ENCODE measurements at places on chromosomes 16 and 17.

DNA sequence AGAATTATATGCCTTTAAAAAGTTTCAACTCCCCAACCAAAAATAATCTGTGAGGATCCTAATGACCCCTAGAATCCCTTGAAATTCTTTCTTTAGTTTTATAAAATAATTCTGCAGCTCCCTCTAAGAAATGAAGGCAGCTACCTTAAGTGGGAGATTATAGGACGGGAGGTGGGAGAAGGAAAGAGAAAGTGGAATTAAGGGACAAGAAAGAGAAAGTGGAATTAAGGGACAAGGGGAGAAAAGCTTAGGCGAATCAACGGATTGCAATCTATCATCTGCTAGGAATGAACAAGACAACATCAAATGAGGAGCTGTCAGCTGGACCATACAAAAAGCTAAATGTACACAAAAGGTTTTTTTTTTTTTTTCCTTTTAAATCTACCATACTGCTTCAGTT is 262.0 kb downstream of the ZFHX3 start:
- DNase-seq: no peak

DNA sequence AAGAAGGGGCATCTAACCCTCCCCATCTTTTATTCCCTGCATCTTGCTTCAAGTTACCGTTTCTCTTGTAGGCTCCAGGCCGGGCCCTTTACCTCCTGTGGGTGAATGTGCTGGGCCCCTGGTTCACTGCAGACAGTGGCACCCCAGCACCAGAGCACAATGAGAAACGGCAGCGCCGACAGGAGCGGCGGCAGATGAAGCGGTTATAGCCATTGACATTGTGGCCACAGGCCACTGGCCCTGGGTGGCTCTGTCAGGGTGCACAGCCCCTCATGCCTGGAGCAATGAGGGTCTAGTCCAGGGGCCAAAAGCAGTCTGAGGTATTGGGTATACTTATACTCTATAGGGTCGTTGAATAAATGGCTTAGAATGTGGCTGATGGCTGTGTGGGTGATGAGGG is 2.0 kb downstream of the TMEM208 start:
- no peak for DNase-seq

- DNase-seq: no peak
Measured at GRCh38 chr17:75428543-75429469, 23.3 kb upstream of the GRB2 start.

GRCh38 chr17:49764559-49765180 is 739 bp upstream of the FAM117A start:
- no peak for DNase-seq

DNA sequence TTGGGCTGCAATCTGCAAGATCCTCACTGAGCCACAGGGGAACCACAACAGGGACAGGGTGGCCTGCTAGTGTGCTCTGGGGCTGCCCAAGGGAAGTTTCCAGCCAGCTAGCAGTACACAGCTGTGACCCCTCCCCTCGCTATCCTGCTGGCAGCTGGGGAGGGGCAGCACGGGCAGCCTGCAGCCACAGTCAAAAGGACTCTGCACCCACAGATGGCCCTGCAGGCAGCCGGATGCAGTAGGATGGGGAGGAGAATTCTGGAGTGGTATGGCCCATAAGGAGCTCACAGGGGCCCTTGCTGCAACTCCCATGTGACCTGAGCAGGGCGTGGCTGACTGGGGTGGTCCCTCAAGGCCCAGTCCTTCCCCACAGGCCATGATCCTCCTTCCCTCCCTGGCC is 74.3 kb downstream of the PLD6 start:
- DNase-seq: no peak

GRCh38 chr16:7440886-7441400 is 108.3 kb downstream of the RBFOX1 start:
- DNase-seq: no peak

- no peak for DNase-seq
Measured at GRCh38 chr16:27691721-27692120, 141.8 kb downstream of the KATNIP start.

DNA sequence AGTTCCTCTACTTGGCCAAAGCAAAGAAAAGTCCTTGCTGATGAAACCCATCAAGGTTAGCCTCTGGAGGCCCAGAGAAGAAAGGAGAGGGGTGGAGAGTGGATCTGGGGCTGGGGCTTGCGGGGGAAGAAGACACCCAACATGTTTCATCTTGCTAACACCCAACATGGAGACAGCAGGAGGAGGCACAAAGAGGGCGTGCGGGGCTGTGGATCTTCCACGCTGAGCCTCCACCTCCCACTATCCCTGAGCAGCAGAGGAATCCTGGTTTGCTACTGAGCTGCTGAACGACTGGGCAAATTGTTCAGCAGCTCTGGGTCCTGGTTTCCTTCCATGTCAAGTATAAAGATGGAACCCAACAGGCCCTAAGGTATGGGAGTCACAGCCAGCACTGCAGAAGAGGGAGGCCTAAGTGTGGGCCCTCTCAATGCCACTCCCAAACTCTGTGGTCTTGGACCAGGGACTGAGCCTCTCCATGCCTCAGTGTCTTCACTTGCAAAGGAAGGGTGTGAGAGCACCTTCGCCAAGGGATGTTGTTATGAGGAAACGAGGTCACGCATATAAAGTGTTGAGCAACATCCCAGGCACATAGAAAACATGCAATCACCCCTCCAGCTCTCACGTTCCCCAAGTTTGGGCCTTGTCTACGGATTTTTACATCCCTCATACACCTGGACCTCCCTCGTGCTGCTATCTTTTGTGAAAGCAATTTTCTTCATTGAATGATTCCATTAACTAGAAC is 122.5 kb downstream of the XYLT1 start:
- DNase-seq: no peak

- DNase-seq: no peak
Measured at GRCh38 chr17:32100971-32101631, 41.2 kb upstream of the RHOT1 start.

- DNase-seq: no peak
Measured at GRCh38 chr16:83552930-83553329, 254.8 kb upstream of the HSBP1 start.

- no peak for DNase-seq
Measured at GRCh38 chr17:74239172-74239571, 25.8 kb downstream of the TTYH2 start.

- no peak for DNase-seq
Measured at GRCh38 chr17:77465358-77466041, 324.7 kb downstream of the SEC14L1 start.

GRCh38 chr16:2009791-2010510 is at the start of gene ZNF598:
ZNF598 (minus strand) TSS chr16:2009821.
- DNase-seq: peak; percentile 73

DNA sequence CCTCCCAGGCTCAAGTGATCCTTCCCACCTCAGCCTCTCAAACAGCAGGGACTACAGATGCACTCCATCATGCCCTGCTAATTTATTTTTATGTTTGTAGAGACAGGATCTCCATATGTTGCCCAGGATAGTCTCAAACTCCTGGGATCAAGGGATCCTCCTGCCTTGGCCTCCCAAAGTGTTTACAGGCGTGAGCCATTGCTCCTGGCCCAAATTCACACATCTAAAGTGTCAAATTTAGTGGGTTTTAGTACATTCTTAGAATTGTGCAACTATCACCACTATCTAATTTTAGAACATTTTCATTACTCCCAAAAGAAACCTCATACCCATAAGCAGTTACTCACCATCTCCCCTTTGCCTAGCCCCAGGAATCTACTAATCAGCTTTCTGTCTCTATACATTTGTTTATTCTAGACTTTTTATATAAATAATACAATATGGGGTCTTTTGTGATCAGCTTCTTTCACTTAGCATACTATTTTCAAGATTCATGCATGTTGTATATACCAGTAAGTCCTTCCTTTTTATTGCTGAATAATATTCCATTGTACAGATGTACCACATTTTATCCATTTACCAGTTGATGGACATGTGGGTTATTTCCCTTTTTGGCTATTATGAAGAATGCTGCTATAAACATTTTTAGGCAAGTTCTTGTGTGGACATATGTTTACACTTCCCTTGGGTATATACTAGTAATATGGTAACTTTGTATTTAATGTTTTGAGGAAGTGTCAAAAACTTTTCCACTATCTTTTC is 25.1 kb upstream of the ITGA2B start:
- no peak for DNase-seq

GRCh38 chr17:55171634-55172328 is 93.0 kb upstream of the HLF start:
- no peak for DNase-seq

- no peak for DNase-seq
Measured at GRCh38 chr16:48014349-48015135, 141.3 kb downstream of the ABCC12 start.

GRCh38 chr17:3697103-3697476 is 1.1 kb upstream of the P2RX5 start:
- DNase-seq: no peak

GRCh38 chr17:37605081-37605480 is 4.1 kb downstream of the SYNRG start:
- DNase-seq: no peak

- peak; percentile 76 for DNase-seq
Measured at GRCh38 chr17:8119581-8120519, 1.5 kb upstream of the ALOXE3 start.

DNA sequence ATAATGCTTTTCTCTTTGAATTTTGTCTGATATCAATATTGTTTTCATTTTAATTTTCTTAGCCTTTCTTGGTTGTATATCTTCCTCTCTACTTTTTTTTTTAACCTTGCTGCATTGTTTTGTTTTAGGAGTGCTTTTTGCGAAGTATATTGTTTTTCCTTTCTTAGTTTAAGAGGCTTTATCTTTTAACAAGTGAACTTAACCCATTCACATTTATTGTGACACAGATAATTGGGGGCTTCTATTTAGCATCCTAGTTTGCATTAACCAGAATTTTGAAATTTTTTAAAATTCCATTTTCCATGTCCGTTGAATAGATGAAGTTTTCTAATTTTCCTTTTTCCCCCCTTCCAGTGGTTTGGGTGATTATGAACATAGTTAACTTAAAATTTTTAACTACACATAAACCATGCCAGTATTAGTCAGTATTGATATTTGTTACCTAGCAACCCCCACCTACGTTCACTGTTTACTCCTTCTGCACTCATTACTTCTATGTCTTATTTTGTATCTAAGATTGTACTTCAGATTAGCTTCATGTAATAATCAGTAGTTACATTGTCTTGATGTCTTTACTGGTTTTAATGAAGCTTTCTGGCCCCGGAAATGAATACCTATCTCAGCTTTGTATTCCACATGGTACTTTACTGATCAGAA is 44.4 kb downstream of the TNRC6A start:
- no peak for DNase-seq

GRCh38 chr16:397135-397661 is at the start of gene NME4:
NME4 (plus strand) TSS chr16:397199; CDS start chr16:397223, 24 bp downstream.
- DNase-seq: no peak

DNA sequence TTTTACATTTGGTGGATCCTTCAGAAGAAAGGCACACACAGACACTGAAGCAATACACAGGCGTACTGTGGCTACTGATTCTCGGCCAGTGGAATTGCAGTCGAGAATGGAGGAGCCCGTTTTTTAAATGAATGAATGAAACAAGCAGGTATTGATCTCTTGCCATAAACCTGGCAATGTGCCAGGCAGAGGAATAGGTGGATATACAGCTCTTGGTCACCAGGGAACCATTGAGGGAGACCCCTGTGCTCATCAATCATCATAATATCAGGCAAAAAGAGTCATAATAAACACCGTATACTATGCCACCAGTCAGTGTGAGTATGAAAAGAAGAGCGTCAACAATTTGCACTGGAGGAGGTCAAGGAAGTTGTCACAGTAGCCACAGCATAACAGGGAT is 140.3 kb upstream of the FOXF1 start:
- no peak for DNase-seq

- no peak for DNase-seq
Measured at GRCh38 chr16:57711-58110, 4.1 kb downstream of the SNRNP25 start.

- no peak for DNase-seq
Measured at GRCh38 chr16:29675811-29676643, 3.0 kb upstream of the QPRT start.

GRCh38 chr16:19472482-19472881 is 49.4 kb downstream of the GDE1 start:
- DNase-seq: no peak

DNA sequence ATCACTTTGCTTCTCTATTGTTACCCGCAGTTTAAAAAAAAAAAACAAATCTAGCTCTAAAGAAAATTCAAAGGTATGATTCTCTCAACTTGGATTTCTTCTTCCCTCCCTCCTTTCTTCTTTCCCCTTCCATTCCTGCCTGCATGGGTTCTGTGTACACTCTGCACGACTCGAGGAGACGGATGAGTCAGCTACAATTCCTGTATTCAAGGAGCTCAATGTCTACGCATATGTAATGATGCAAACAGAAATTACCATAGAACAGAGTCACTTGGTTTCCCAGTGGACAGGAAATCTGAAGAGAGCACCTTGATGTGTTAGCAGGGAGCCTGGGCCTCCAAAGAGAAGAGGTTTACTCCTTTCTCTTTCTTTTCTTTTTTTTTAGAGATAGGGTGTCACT is 92.3 kb downstream of the VPS53 start:
- no peak for DNase-seq

DNA sequence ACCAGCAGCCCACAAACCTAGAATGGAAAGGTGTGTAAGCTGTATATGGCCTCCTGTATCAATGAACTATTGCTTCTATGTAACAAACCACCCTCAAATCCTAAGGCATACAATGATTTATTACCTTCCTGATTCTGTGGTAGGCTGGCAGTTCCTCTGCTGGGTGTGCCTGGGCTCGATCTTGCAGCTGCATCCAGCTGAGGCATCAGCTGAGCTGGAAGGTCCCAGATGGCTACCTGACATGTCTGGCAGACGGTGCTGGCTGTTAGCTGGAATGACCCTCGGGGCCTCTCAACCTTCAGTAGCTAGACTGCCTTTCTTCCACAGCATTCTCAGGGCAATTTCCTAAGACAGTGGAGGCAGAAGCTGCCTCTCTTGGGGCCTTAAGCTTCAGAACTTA is 152.7 kb downstream of the RAB11FIP4 start:
- no peak for DNase-seq

- DNase-seq: no peak
Measured at GRCh38 chr17:77145224-77145611, 4.4 kb downstream of the SEC14L1 start.

- DNase-seq: peak; percentile 8
Measured at GRCh38 chr16:22161999-22162655, at the start of gene SDR42E2. SDR42E2 (plus strand) TSS chr16:22162506; CDS start chr16:22165583, 3,077 bp downstream.

DNA sequence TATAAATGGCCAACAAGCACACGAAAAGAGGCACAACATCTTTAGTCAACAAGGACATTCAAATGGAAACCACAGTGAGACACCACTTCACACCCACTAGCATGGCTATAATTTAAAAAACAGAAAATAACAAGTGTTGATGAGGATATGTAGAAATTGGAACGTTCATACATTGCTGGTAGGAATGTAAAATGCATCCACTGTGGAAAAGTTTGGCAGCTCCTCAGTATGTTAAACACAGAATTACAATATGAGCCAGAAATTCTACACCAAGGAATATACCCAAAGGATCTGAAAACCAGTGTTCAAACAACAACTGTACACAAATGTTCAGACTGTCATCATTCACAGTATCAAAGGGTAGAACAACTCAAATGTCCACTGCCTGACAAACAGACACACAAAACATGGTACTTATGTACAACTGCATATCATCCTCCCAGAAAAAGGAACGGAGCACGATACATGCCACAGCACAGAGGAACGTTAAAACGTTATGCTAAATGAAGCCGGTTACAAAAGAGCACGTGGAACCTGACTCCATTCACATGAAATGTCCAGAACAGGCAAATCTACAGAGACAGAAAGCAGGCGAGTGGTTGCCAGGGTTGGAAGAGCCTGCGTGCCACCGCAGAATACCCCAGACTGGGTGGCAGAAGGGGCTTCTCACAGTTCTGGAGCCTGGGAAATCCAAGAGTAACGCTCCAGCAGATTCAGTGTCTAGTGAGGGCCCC is 32.8 kb upstream of the METRNL start:
- no peak for DNase-seq

- DNase-seq: no peak
Measured at GRCh38 chr17:39636587-39636926, 387 bp upstream of the STARD3 start.
